ENCODE measurements at places on chromosomes 3 and 15. TPM values are rescaled to one million over a fixed set of nuclear protein-coding genes. Genes with fewer than 3 reads are reported as not detected.

Gene PLA2G4F
- total RNA-seq = not detected

Gene RIOX2
- 32.0 TPM for total RNA-seq

Gene CCR3
- total RNA-seq = not detected

Gene CFAP100
- not detected for total RNA-seq

Gene SLC7A14
- not detected for total RNA-seq

Gene P3H2
- not detected for total RNA-seq

Gene HRG
- not detected for total RNA-seq

Gene IGDCC3
- total RNA-seq = not detected

GRCh38 chr3:117122609-117123008 lies 413.0 kb downstream of the TUSC7 start:
- DNase-seq = no peak

DNA sequence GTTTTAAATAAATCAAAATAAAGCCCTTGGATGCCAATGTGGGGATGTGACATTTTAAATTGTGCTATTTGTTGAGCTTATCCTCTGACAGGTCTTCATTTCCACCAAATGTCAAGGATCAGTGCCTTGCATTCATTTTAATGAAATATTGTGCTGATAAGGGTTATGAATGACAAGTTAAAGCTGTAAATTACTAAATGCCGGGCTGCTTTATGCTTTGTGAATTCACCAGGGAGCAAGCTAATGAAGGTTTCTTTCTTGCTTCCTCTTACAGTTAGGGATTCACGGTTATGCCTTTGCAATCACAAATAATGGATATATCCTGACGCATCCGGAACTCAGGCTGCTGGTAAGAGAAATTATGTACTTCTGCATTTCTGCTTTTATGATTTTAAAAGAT lies 81.7 kb downstream of the LRTM1 start:
- no peak for DNase-seq

DNA sequence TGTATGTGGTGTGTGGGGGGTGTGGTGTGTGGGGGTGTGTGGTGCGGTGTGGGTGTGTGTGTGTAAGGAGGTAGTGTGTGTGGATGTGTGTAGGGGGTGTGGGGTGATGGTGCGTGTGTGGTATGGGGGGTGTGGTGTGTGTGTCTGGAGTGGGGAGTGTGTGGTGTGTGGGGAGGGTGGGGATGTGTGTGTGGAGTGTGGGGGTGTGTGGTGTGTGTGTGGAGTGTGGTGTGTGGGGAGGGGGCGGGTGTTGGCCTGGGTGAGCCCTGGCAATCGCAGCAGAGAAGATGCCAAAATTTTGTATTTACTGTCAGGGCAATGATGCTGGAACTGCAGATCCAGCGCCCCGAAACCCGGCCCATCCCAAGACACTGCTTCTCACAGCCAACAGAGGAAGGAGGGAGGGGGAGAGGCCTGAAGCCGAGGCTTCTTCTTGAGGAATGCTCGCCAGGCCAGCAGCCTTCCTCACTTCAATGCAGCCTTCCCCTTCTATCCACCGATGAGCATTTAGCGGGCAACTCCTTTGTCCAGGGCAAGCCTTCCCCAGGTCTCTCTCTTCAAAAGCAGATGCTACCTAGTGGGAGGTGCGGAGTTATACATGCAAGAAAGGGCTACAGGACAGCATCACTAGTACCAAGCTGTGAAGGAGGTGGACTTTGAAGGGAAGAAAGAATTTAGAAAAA lies 11.9 kb upstream of the SRP14 start:
- DNase-seq = no peak

- no peak for DNase-seq
Measured at GRCh38 chr3:12956316-12956660, 114.9 kb upstream of the RPL32 start.

DNA sequence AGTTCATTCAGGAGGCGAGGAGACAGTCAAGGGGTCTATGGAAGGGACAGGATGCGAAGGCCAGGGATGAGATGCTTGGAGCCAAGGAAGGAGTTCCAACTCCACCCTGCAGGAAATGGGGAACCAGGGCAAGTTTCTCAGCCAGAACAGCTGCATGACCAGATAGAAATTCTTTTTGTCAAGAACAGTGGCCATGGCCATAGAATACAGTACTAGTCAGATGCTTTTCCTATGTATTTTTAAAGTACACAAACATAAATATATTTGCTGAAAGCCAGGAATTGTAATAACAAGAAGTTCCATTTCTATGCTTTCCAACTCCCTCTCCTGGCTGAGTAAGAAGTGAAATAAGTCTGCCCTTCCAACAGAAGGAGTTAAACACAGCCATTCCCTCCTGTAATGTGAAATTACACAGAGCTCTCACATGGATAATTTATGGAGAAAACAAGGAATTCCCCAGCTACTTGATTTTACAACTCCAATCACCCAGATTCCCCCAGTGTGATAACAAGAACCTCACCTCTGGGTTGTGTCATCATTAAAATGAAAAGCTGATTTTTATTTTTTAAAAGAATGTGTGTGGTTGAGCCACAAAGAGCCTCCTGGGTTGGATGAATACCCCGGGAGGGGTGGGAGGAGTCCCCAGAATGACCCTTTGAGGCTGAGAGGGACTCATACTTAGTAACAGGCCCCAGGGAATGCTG lies 124.6 kb upstream of the ARHGEF3 start:
- no peak for DNase-seq

DNA sequence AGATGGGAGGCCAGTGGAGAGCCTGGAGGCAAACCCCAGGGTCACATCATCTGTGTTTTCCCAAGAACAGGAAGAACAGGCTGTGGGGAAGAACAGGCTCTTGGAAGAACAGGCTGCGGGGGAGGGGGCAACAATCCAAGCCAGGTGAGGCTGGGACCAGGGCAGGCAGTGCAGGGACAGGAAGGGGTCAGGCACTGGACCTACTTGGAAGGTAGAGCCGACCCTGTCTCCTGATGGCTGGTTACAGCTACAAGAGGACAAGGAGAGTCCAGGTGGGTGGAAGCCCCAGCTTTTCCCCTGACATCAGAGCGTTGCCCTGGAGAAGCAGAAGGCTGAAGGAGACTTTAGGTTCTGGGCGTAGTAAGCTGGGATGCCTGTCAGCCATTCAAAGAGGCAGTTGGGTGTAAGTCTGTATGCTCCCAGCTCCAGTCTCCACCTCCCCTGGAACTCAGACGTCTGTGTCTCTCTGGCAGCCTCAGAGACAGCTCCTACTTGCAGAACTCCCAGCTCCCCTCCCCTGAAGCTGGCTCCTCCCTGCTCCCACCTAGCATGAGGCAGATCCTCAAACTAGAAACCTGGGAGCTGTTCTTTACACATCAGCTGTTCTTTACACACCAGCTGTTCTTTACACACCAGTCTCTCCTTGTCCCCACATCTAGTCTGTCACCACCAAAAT lies 130.9 kb downstream of the DNAJB8 start:
- DNase-seq = no peak

DNA sequence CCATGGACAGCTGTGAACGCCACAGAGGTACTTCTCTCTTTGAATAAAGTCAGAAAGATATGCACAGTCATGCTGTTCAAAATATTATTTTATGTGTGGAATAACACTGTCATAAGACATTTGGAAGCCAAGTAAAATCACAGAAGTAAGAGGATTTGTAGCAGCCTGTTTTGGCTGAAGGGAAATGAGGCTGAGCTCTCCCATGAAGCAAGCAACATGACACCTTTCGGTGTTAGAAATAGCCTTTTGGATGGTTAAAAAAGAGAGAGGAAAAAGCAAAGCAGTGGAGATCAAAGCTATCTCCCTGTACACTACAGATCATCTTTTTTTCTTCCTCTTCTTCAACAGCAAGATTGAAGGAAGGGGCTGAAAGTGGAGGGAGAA lies 755.3 kb downstream of the ROBO1 start:
- no peak for DNase-seq

- DNase-seq = no peak
Measured at GRCh38 chr3:57706462-57706861, 13.6 kb upstream of the DENND6A start.

GRCh38 chr3:152160350-152161011 lies 108.2 kb upstream of the MBNL1 start:
- DNase-seq = no peak

DNA sequence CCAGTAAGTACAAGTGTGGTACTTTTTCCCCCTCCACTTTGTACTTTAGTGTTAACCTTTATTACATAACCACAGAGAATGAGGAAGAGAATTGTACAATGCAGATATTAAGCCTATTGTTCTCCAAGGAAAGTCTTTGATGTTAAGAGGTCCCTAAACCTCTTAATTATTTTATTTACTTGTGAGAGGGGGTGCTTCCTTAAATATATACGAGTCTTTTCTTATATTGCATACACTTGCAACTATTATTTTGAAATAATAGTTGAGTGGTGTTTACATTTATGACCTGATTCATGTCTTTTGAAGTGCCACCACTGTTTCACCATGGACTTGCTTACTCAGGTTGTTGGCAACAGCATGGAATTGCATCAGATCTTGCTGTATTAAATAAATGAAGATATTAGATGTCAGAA lies 10.1 kb downstream of the USP3 start:
- DNase-seq = no peak

GRCh38 chr3:50605901-50606326 lies 5.7 kb downstream of the CISH start:
- no peak for DNase-seq

- DNase-seq = no peak
Measured at GRCh38 chr3:50241713-50242380, 5.8 kb downstream of the GNAI2 start.

GRCh38 chr3:127069814-127070440 lies 87.0 kb downstream of the PLXNA1 start:
- DNase-seq = no peak

DNA sequence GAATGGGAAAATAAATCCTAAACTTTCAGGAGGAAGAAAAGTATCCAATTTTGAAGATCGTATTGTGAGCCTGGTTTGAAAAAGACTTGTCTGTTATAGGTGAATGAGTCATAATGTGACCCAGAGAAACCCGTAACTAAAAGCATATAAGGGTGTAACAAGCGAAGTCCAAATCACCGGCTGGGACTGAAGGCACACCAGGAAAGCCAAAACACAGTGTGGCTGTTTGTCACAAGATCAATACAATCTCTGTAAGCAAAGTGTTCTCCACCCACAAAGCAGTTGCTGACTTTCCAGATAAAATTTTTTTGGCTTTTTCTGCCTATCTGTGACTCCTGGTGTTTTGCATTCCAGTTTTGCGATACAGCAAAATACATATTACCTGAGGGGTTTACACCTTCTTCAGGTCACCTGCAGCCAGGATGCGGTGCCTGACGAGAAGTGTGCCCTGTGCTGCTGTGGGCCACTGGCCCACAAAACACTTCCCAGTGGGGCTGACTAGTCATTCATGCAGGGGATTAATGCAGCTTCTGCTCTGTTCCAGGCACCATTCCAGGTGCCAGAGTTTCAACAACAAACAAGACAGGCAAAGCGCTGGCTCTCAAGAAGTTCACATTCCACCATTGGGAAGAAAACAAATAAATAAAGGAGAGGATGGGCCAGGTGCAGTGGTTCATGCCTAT lies 14.4 kb downstream of the HES1 start:
- no peak for DNase-seq

DNA sequence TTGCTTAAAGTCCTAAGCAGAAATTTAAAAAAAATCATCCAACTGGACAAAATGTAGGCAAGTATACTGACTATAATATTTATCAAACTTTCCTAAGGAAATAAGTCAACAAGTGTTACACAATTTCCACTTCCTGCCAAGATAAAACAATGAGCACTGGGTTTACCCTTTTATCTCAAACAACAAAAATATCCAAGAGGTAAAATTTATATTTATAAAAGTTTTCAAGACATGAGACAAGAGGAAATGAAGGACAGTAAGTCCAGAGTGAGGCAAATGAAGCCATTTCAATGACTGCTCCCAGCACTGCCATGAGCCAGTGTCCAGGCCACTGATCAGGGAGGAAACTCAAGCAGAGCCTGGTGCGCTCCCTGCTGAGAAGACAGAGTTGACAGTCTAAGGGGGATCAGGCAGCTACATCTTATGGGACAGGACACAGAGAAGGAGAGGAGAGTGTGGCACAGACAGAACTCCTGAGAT lies 439.4 kb downstream of the RAP2B start:
- no peak for DNase-seq

- no peak for DNase-seq
Measured at GRCh38 chr15:55515491-55515890, 7.5 kb upstream of the DNAAF4 start.

DNA sequence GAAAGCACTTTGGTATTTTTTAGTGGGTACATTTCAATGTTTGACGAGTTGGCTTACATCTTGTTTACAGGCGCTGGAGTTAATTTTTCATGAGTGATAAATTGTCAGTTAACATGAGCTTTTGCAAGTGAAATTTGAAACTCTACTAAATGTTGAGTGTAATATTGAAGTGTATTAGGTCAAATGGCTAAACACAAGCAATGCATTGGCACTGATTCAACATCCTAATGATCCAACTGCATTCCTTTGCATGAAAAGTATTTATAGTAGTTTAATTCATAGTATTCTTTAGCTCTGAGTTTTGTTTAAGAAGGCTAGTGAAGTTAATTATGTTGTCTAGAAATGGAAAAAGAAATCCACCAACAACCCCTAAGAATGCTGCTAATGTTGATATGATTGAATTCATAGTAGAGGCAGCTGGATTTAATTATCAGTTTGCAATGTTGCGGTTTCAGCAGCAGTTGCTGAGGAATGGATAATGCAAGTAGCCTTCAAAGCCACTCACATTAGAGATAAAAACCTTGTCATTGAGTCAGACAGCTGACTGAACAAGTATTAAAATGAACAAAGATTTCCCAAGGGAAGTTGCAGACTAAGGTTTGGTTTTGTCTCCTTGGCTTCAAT lies 245.6 kb upstream of the GOLIM4 start:
- no peak for DNase-seq

DNA sequence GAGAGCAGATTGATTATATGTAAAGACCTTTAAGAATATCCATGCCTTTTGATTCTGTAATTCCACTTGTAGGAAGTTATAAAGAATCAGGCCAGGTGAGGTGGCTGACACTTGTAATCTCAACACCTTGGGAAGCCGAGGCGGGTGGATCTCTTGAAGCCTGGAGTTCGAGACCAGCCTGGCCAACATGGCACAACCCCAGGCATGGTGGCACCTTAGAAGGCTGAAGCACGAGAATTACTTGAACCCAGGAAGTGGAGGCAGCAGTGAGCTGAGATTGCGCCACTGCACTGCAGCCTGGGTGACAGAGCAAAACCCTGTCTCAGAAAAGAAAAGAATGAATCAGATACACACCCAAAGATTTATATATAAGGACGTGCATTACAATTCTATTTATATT lies 33.9 kb downstream of the HRH1 start:
- no peak for DNase-seq

DNA sequence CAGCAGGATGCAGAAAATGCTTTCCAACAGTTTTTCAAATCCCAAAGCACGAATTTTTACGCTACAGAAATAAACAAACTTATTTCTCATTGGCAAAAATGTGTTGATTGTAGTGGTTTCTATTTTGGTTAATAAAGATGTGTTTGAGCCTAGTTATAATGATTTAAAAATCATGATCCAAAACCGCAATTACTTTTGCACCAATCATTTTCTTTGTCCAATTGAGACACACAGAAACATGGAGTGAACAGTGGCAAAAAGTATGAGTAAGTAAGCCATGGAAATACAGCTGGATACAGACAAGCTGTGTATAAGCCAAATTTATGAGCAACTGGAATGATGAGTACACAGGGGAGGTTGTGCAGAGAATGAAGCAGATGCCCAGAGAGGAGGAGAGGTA lies 427.9 kb downstream of the NTRK3 start:
- DNase-seq = no peak
